Activated CD8-positive, alpha-beta memory T cell treated with anti-CD3 and anti-CD28 coated beads for 4 hours (primary cell): ENCODE measurements at places on chromosomes 2 and 18.

DNA sequence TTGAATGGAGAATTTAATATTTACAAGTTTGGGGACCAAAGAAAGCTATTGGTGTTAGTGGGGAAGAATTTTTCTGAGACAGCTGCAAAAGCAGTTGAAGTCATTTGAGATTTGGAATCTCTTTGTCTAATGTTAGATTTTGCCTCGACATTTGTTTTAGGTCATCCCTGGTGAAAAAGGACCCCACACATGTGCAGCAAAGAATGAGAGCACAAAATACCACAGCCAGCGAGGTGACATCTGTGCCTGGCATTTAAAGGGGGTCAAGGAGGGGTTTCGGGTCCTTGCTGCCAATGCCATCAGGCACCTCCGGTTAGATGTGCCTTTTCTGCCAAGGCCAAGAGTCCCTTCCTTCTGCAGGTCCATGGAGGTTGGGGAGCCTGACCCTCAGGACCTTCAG, 173.3 kb downstream of the TRIB2 start:
- no peak for DNase-seq

- no peak for DNase-seq
Measured at GRCh38 chr2:156532989-156533388, 96.8 kb downstream of the GPD2 start.

GRCh38 chr2:66929632-66930338, 467.3 kb upstream of the ETAA1 start:
- DNase-seq: no peak

- DNase-seq: no peak
Measured at GRCh38 chr2:216078776-216079175, 2.8 kb downstream of the PECR start.

DNA sequence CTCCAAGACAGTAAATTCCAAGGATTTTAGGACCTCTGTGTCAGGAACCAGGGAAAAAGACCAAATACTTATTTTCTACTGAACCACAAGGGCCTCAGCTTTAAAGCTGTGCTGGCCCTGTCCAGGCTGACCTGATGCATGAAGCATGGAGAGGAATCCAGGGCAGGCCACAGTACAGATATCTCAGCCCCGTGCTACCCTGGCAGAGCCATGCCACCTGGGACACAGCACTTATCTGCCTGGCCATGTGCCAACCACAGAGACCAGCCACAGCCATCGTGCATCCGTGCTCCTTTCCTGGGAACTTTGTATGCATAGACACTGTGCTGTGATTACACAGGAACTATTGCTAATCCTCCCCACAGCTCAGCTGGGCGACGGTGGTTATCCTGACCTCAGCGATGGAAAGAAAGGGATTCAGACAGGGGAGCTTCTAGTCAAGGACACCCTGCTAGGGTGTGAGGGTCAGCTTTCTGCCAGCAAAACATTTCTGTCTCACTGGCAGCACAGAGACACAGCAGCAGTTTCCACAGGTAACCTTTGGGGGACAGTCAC, 687.4 kb upstream of the ID2 start:
- no peak for DNase-seq

DNA sequence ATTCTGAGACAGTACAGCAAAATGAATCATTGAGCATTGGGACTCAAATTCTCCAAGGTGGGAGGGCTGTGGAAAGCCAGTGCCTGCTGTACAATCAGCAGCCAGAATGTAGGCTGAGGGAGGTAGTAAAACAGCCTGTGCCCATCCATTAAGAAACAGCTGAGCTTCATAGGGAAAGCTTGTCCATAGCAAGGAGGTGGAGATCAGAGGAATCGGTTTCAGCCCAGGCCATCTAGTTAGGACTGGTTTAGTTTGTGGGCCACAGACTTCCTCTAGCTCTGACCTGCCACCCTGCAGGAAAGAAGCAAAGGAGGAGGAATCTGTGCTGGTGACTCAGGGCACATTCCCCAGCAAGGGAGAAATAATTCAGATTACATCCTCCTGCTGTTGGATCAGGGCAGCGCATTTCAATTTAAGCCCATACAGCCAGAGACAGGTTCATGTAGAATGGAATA, 333.4 kb downstream of the SETBP1 start:
- DNase-seq: no peak

DNA sequence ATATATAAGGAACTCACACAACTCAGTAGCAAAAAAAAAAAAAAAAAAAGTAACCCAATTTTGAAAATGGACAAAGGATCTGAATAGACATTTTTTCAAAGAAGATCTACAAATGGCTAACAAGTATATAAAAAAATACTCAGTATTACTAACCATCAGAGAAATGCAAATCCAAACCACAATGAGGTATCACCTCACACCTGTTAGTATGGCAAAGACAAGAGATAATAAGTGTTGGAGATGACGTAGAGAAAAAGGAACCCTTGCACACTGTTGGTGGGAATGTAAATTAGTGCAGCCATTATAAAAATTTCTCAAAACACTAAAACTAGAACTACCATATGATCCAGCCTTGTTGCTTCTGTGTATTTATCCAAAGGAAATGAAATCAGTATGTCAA, 5.8 kb upstream of the CNDP1 start:
- DNase-seq: no peak

DNA sequence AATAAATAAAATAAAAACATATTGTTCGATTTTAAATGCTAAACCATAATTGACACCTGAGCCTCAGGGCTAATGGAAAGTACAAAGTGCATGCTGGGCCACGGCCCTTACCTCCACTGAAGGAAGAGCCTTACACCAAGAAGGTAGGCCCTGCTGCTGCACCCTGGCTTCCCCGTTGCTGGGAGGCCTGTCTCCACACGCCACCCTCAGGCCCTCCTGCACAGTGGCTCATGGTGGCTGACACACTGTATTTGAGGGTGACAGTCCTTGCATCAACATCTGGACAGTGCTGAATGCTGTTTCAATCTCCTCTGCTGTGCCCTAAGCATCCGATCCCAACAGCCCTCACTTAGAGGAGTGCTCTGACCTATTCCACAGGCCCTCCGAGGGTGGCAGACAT, 39.3 kb upstream of the EDAR start:
- DNase-seq: no peak

DNA sequence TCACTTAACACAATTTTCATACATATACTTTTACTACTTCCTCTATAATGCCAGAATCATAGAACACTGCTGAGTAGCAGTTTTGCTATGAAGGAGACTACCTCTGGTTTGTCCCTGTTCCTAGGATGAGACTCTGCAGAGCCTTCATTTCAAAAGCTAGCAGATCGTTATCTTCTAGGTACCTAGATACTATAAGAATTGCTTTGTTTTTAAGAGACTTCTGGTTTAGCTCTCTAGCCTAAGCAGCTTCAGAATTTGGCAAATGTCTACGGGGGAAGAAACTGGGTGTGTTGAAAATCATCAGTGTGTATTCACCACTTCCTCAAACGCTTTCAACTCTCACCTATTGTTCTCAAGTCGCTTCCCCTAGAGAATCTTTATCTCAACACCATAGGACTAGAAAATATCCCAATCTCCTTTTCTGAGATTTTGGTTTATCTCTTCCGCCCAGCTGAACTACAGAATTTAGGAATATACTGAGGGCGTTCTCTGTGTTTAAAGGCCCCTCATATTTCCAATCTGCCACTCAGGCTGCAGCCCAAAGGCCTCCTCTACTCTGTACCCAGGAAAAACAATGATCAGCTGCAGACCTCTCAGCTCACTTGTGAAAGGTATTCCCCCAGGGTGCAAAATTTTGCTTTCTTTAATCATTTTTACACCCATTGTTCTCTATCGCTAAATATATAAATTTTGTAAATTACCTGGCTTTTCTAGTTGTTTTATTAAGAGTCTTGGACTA, 28.7 kb downstream of the SMAD2 start:
- no peak for DNase-seq

- no peak for DNase-seq
Measured at GRCh38 chr2:231452799-231453508, 11.3 kb downstream of the NCL start.

- DNase-seq: no peak
Measured at GRCh38 chr18:48027401-48027963, 97.0 kb upstream of the SMAD2 start.

DNA sequence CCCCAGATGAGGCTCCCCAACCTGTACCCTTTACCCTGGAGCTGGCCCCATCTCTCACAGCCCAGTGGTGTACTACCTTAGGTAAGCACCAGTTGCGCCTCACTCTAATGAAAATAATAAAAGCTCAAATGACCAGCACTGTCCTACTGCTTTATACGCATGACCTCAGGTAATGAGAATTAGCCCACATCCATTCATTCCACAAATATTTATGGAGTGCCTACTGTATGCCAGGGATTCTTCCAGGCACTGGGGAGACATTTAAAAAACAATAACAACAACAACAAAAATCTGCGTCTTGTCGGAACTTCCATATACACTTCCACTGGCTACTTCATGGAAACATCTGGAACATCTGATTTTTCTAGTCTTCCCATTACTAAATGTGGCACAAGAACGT, 20.8 kb downstream of the HPCAL1 start:
- DNase-seq: no peak

DNA sequence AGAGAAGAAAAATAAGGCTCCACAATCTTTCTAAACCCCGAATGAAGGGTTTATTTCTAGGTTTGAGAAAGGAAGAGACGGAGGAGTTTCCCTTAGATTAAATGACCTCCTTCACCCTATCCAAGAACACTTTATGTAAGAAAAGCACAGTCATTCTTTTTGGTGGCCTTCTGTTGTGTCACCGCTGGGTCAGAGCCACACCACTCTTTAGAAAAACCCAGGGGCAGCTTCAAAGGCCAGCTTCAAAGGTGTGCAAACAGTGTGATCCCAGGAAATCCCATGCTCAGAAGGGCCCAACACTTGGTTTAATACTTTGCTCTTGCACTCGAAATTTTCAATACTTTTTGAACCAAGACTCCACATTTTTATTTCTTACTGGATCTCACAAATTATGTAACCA, 7.1 kb downstream of the ST8SIA3 start:
- DNase-seq: no peak

DNA sequence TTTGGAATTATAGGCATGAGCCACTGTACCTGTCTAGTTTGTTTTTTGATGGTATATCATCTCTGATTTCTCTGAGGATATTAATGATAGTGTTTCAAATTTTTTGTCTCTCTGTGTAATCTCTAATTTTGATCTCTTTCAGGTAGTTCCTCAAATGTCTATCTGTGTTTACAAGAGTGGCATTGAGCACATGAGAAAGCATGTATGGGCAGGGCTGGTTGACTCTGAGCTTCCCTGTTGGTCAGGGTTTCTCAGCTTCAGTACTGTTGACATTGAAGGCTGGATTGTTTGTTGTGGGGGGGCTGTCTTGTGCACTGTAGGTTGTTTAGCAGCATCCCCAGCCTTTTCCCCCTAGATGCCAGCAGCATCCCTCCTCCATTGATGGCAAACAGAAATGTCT, 79.9 kb downstream of the TMEM247 start:
- DNase-seq: no peak

GRCh38 chr2:137002896-137003295, 237.6 kb downstream of the THSD7B start:
- DNase-seq: no peak

- DNase-seq: no peak
Measured at GRCh38 chr18:11324956-11325882, 175.8 kb upstream of the PIEZO2 start.

DNA sequence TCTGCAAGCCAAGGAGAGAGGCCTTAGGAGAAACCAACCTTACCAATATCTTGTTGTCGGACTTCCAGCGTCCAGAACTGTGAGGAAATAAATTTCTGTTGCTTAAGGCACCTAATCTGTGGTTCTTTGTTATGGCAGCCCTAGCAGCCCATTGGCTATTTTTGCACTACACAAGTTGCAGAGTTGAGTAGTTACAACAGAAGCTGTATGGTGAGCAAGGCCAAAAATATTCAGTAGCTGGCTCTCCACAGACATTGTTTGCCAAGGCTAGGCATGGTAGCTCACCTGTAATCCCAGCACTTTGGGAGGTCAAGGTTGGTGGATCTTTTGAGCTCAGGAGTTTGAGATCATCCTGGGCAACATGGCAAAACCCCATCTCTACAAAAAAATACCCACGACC, 27.1 kb upstream of the SCYGR1 start:
- DNase-seq: no peak

DNA sequence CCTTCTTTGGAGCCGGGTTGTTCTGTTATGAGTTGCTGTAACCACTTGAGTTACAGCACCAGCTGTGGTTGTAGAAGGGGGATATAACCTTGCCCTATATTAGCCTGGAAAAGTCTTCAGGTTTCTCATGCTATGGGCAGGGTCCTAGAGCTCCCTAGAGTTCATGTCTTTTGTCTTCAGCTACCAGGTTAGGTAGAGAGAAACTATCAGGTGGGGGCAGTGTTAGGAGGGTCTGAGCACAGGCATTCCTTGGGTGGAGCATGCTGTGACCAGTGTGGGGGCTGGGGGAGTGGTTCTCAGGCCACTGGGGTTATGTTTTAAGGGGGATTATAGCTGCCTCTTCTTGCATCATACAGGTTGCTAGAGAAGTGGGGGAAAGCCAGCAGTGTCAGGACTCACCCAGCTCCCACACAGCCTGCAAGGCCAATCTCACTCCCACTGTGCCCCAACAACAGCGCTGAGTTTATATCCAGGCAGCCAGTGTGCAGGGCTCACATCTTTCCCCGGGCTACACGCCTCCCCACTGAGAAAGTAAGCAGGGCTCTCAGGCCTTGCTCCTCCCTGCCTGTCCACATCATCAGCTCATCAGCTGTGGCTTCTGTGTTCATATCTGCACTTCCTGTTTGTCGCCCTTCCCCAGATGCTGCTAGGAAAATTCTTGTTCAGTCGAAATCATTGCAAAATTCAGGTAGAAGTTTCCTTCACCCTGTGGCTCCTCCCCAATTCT, 133.8 kb upstream of the NRXN1 start:
- DNase-seq: no peak

- DNase-seq: no peak
Measured at GRCh38 chr2:238431456-238431855, 4.7 kb downstream of the ASB1 start.

DNA sequence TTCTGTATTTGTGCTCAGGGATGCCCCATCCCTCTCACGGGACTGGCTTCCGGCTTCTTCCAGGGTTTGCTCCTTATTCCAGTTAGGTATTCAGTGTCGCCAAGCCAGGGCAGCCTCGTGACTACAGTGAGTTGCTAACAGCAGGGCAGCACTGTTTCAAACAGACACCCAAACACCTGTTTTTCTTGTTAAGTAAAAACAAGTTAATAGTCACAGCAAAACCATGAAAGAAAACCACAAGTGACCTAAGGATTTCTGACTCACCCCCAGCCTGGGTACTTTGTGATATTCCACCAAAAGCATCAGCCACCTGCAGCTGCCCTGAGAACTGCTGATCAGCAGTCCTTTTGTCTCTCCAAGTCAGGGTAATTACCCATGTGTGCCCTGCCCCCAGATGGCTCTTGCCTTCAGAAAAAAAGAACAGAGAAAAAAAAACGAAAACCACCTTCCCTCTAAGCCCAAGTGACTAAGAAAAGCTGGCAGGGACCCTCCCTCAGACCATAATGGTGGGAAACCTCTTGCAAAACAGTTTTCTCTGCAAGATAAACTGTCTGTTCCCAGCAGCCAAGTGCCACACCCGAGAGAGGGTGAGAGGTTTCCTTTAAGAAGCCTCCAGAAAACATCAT, 178.2 kb downstream of the ANAPC1 start:
- peak; percentile 13 for DNase-seq

- no peak for DNase-seq
Measured at GRCh38 chr18:8685141-8685913, 20.0 kb upstream of the MTCL1 start.

- no peak for DNase-seq
Measured at GRCh38 chr2:74559912-74560311, 5.4 kb downstream of the DOK1 start.

GRCh38 chr2:37414470-37414949, 70.1 kb downstream of the QPCT start:
- no peak for DNase-seq

GRCh38 chr2:3871002-3871401, 167.6 kb downstream of the DCDC2C start:
- no peak for DNase-seq

GRCh38 chr2:35023545-35023944, 1332.0 kb upstream of the CRIM1 start:
- no peak for DNase-seq
